ENCODE measurements at places on chromosomes 16 and 17. TPM values are rescaled to one million over a fixed set of nuclear protein-coding genes. Genes with fewer than 3 reads are reported as not detected.

ATP1B2 gene
- total RNA-seq: 0.32 TPM

HBQ1 gene
- total RNA-seq: not detected

GRCh38 chr17:48543107-48543853 is 1.6 kb downstream of the HOXB2 start:
- DNase-seq: no peak

DNA sequence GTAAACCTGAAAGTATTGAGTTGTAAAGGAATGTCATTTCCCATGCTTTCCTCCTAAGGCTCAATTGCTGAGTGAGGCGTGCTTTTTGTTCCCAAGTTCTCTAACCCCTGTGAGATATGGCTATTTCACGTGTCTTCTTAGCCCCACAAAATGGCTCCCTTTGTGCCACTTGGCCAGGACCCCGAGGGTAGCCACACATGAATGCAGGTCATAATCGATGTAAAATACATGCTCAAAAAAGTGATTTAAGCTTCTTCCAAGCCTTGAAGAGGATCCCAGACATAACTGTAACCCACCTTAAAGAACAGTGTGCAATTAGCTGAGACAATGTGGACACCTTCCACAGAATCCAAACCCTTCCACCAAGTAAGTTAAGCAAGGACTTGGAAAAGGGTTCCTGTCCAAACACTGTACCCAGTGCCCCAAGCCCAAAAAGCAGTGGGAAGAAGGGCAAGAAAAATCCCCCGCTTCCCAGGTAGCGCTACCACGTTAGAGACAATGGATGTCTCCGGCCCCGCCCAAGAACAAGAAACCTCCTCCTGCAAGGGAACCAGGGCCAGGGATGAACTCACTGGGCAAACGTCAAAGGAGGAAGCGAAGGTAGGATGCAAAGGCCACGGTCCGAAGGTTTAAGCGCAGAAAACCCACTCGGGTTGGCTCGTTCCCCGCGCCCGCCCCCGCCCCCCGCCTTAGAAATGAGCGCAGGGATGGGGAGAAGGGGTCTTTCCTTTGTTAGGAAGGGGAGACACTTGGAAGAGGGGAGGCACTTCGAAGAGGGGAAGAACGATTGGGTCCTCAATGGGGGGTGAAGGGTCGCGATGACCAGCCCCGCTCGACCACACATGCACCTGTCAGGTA is 1.2 kb downstream of the JPT1 start:
- no peak for DNase-seq

DNA sequence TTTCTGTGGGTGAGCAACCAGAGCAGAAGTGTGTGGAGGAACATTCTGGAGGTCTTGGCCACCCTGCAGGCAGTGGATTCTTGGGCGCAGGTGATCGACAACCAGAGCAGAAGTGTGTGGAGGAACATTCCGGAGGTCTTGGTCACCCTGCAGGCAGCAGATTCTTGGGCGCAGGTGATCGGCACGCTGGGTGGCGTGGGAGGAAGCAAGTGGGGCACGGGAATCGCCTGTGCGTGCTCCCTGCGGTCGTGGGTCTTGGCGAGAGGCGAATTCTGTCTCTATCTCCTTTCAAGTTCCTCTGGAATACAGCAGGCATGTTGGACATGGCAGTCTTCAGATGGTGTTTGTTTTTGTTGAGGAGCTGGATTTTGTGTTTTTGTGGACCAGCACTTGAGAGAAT is 30.7 kb upstream of the ZNF750 start:
- DNase-seq: no peak
